ENCODE measurements at places on chromosomes 7 and 10. TPM values are rescaled to one million over a fixed set of nuclear protein-coding genes. Genes with fewer than 3 reads are reported as not detected.

GRCh38 chr10:89946106-89946505 lies 244.7 kb downstream of the KIF20B start:
- no peaks in the 10 kb centered on the region for H3K4me1 ChIP-seq
- DNase-seq = no peak
- H3K4me3 ChIP-seq = no peak overlapping the region

GRCh38 chr10:53839440-53840039 lies 961.5 kb downstream of the PCDH15 start:
- no peak for DNase-seq
- H3K27ac ChIP-seq = no peak overlapping the region
- H3K4me1 ChIP-seq = no peaks in the 10 kb centered on the region
- H3K4me3 ChIP-seq = no peak overlapping the region

GRCh38 chr7:145644426-145645134 lies 472.0 kb upstream of the CNTNAP2 start:
- H3K4me3 ChIP-seq = no peak overlapping the region
- no peak for DNase-seq
- no peaks in the 10 kb centered on the region for H3K36me3 ChIP-seq
- H3K27me3 ChIP-seq = no peaks in the 10 kb centered on the region
- H3K4me1 ChIP-seq = no peaks in the 10 kb centered on the region
- H3K27ac ChIP-seq = no peak overlapping the region

GRCh38 chr10:49550563-49550962 lies 11.6 kb upstream of the ERCC6 start:
- no peaks in the 10 kb centered on the region for H3K36me3 ChIP-seq
- H3K4me3 ChIP-seq = no peak overlapping the region
- no peaks in the 10 kb centered on the region for H3K27me3 ChIP-seq
- DNase-seq = no peak
- H3K27ac ChIP-seq = no peak overlapping the region

Gene CALY
- not detected for total RNA-seq

DNA sequence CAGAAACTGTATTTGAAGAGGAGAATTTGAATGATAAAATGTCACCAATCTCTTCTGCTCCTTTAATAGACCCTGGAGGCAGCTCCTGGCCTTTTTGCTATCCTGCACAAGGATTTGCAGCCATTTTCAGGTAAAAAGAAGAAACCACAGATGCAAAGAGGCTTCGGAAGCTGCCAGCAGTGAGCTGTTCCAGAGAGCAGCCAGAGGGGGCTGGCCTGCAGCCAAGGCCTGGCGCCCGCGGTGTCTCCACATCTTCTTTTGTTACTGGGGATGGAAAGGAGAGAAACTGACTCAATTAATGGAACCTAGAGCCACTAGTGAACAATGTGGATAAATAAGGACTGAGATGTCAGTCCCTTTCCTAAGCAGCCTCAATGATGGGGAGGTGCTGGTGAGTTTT lies 23.9 kb upstream of the GPR26 start:
- H3K27me3 ChIP-seq = no peaks in the 10 kb centered on the region
- H3K4me3 ChIP-seq = no peak overlapping the region
- no peaks in the 10 kb centered on the region for H3K36me3 ChIP-seq
- H3K27ac ChIP-seq = no peak overlapping the region

Gene IL6
- not detected for total RNA-seq

- H3K4me1 ChIP-seq = no peaks in the 10 kb centered on the region
- peak; percentile 22 for DNase-seq
- peak overlapping the region; percentile 42 for H3K27ac ChIP-seq
Observed at GRCh38 chr10:11863353-11864109, 40.4 kb downstream of the PROSER2 start.

DNA sequence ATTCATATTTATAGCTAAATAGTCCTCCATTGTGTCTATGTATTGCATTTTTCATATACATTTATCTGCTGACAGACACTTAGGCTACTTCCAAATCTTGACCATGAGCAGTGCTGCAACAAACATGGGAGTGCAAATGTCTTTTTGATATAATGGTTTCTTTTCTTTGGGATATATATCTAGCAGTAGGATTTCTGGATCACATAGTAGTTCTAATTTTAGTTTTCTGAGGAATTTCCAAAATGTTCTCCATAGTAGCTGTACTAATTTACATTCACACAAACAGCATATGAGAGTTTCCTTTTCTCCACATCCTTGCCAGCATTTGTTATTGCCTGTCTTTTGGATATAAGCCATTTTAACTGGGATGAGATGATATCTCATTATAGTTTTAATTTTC lies 1521.3 kb downstream of the REEP3 start:
- no peak overlapping the region for H3K4me3 ChIP-seq
- H3K4me1 ChIP-seq = no peaks in the 10 kb centered on the region
- H3K27me3 ChIP-seq = no peaks in the 10 kb centered on the region
- DNase-seq = no peak

GRCh38 chr7:45681596-45682357 lies 107.6 kb downstream of the ADCY1 start:
- H3K4me3 ChIP-seq = no peak overlapping the region
- no peak overlapping the region for H3K27ac ChIP-seq
- peaks cover 4% of the 10 kb centered on the region for H3K4me1 ChIP-seq
- peak; percentile 19 for DNase-seq
- no peaks in the 10 kb centered on the region for H3K36me3 ChIP-seq
- H3K27me3 ChIP-seq = no peaks in the 10 kb centered on the region

DNA sequence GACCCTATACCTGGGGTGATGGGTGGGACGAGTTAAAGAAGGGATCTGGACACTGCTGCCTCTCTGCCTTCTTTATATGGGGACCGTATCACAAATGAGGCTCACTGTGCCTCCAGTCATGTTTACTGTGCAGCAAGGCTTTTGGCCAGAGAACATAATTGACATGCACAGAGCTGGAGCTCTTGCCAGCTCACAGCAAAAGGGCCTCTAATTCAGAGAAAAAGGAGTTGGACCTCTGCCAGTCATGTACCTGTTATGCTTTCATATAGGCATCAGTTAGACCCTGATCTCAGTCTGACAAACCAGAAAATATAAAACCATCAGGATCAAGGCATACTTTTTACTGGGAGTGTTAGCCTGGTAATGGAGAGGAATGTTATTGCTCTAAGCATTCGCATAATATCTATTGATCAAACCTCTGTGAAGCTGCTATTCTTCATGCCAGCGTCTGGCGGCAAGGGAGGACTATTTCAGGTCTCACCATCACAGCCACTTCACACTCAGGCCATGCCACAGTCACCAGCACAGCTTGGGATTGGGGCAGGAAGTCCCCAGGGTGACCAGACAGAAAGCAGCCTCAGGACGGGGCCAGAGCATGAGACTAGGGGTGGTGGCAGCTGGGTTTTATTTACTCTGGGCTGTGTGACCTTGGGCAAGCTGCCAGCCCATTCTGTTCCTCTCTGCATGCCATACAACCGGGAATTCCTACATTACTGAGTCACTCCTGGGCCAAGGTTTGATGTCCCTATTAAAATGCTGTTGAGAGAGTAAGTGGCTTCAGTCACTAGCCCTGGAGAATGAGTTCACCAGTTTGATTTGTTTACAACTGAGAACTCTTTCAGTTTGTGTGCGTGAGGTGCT lies 90.1 kb downstream of the NPSR1 start:
- no peak for DNase-seq
- no peak overlapping the region for H3K4me3 ChIP-seq
- H3K4me1 ChIP-seq = peaks cover 22% of the 10 kb centered on the region
- no peak overlapping the region for H3K27ac ChIP-seq

Gene GTPBP10
- 45.2 TPM for total RNA-seq

DNA sequence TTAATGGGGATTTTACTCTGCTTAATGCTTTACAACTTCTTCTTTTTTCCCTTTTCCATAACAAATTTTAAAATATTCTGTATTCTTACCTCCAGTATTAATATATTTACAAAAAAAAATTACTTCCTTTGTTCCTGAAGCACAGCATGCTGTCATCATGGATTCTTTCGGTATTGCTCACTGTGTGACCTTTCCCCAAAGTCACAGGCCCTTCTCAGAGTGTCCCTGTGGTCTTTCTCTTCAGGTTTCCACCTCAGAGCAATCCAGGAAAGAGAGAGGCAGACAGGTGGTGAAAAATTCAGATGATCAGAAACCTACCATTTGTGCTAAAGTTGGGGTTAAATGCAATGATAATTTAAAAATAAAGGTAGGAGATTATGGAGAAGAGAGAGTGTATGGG lies 13.0 kb downstream of the AOAH start:
- DNase-seq = no peak
- no peaks in the 10 kb centered on the region for H3K36me3 ChIP-seq
- H3K4me3 ChIP-seq = no peak overlapping the region
- H3K27ac ChIP-seq = peak overlapping the region; percentile 29
- H3K4me1 ChIP-seq = peaks cover 18% of the 10 kb centered on the region

DNA sequence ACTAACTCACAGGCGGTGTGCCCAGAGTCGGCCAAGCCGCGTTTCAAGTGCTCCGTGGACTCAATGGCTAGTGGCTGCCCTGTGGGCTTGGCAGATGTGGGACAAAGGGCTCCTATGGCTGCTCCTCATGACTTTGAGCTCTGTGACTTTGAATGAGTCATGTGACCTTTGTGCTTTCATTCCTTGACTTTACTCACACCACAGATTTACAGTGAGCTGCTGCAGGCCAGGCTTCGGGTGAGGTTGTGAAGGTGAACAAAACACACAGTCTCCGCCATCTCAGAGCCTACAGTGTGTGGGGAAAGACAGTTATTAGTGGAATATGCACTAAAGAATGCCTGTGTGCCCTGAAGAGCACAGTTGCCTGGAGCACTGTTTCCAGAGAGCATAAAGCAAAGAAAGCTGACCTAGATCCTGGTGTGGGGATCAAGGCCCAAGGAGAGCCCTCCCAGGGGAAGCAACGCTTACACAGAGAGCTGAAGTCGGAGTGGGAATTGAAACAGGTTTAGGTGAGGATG lies 29.7 kb upstream of the PLEKHA1 start:
- no peak for DNase-seq
- H3K27ac ChIP-seq = no peak overlapping the region
- peaks cover 14% of the 10 kb centered on the region for H3K4me1 ChIP-seq

DNA sequence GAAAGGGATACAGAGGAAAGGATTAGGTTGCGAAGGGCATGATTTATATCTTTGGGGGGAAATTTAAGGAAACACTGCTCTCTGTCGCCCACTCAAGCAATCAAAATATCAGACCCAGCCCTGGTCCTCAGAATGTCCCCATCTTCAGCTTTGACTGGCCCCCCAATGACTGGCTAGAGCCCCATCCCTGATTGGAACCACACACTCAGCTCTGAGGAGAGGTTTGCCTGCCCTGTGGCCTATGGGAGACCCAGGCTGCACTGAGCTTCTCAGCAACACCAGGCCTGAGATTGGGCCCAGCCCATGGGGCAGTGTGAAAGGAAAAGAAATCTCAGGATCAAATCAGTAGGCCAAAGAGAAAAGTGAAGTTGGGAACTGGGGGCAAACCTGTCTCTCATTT lies 69.5 kb downstream of the ADCYAP1R1 start:
- H3K36me3 ChIP-seq = no peaks in the 10 kb centered on the region
- H3K27ac ChIP-seq = no peak overlapping the region
- no peak overlapping the region for H3K4me3 ChIP-seq
- no peaks in the 10 kb centered on the region for H3K27me3 ChIP-seq

DNA sequence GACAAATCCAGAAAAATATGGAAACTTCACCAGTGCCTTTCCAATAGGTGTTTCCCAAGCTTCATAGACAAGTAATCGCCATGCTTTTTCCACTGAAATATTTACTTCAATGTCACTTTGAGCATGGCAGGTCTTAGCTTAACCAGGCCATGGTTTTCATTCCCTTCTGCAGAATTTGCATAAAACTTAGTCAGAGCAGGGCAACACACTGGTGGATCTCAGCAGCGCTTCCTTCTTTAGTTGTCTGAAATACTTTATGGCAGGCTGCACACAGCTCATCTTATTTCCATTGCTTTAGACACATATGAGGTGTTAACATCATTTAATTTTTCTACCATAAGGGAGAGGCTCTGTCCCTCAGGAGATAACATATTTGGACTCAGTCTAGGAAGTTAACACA lies 102.9 kb upstream of the AHR start:
- H3K4me1 ChIP-seq = no peaks in the 10 kb centered on the region
- no peak overlapping the region for H3K4me3 ChIP-seq
- H3K36me3 ChIP-seq = no peaks in the 10 kb centered on the region
- H3K27me3 ChIP-seq = no peaks in the 10 kb centered on the region

GRCh38 chr10:132400041-132400546 lies 3.1 kb downstream of the PWWP2B start:
- peaks cover 24% of the 10 kb centered on the region for H3K4me1 ChIP-seq
- H3K36me3 ChIP-seq = peaks cover 5% of the 10 kb centered on the region
- H3K27me3 ChIP-seq = no peaks in the 10 kb centered on the region

DNA sequence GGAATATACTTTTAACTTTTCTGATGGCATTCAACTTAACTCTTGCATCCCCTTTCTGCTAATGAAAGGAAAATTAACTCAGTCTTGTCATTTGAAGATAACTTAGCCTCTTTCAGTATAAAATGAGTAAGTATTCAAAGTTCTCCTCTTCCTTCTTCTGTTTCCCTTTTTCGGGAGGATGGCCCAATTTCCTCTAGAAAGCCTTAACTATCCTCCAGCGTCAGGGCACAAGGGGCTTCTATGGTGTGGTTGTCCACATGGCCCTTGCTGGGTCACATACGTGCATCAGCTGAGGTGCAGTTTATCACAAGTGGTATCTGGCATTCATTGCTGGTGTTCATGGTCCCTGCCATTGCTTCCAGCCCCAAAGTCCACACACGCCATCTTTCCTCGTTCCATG lies 17.8 kb upstream of the GSAP start:
- no peaks in the 10 kb centered on the region for H3K36me3 ChIP-seq
- no peaks in the 10 kb centered on the region for H3K4me1 ChIP-seq
- no peak for DNase-seq
- H3K27ac ChIP-seq = no peak overlapping the region

- H3K4me1 ChIP-seq = no peaks in the 10 kb centered on the region
- H3K27ac ChIP-seq = no peak overlapping the region
- H3K4me3 ChIP-seq = no peak overlapping the region
- no peaks in the 10 kb centered on the region for H3K36me3 ChIP-seq
- DNase-seq = no peak
Observed at GRCh38 chr7:110760341-110760740, 330.6 kb upstream of the LRRN3 start.

Gene PAX2
- total RNA-seq = 0.30 TPM

Gene TFEC
- total RNA-seq = 45.1 TPM

DNA sequence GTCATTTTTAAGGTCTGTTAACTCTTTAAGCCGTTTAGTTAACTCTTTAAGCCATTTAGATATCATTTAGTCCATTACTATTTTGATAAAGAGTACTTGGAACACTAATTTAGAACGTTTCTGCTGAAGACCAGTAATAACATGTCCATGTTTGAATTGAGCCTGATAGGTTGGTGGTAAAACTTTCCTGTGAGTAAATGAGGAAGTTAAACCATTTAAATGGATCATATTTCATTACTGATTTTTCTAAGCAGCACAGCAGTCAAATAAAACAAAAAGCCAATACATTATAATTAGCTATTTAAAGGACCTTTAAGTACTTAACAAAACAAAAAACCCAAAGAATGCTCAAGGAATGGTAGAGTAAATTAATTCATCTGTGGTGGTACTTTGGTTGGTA lies 29.4 kb downstream of the PHTF2 start:
- no peaks in the 10 kb centered on the region for H3K36me3 ChIP-seq
- no peak overlapping the region for H3K4me3 ChIP-seq
- no peak overlapping the region for H3K27ac ChIP-seq
- H3K27me3 ChIP-seq = no peaks in the 10 kb centered on the region

GRCh38 chr10:103199488-103199887 lies 6.4 kb upstream of the NT5C2 start:
- H3K27me3 ChIP-seq = no peaks in the 10 kb centered on the region
- H3K4me3 ChIP-seq = no peak overlapping the region
- no peak overlapping the region for H3K27ac ChIP-seq

- DNase-seq = no peak
- H3K27ac ChIP-seq = no peak overlapping the region
- H3K27me3 ChIP-seq = no peaks in the 10 kb centered on the region
- no peak overlapping the region for H3K4me3 ChIP-seq
Observed at GRCh38 chr7:37039131-37039749, 314.9 kb upstream of the AOAH start.

Gene ZSCAN21
- 15.2 TPM for total RNA-seq

Gene PRKG1
- 0.12 TPM for total RNA-seq

Gene ICA1
- 34.2 TPM for total RNA-seq
